ENCODE measurements at places on chromosomes 11 and 22.

DNA sequence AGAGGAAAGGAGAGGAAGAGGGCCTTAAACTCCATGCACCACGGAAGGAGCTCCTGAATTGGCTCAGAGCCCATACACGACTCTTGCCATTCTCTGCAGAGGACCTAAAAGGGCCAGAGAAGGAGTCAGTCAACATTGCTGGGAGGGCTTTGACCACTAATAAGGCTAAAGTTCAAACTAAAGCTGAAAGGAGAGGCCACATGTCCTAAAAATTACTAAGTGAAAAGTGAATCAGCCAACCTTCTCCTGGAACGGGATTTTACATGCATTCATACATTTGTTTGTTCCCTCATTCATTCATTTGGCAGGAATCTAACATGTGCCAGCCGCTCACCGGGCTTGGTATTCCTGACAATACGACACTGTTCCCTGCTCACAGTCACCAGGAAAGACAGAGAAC lies 10.5 kb downstream of the CLMP start:
- DNase-seq = no peak

GRCh38 chr11:128901653-128902514 lies 10.7 kb downstream of the KCNJ5 start:
- DNase-seq = no peak

DNA sequence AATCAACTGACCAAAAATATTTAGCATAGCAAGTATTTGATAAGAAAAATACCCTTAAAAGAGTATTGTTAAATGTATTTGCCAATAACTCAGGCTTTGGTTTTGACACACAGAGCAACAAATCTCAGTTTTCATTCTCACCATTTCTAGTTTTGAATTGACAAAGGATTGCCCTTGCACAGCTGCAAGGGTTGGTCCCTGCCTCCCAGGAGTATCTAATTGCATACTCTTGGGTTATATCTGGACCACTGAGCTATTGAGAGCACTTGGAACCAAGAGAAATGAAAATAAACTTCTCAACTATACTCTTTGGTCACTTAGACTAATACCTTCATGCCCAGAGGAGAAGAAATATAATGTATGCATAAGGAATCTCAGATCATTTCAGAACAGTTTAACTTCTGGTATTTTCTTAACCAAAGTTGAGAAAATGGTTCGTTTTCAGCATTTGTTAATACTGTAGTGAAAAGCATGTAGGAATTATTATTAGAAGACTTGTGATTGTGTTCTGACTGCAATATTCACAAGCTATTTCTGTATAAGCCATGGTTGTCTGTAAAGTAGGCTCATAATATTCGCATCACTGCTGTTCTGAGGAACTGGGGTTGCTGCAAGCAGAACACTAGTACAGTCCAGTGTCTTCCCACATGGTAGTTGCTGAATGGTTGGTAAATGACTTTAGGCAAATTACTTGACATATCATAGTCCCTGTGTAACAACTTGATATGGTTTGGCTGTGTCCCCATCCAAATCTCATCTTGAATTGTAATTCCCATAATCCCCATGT lies 7.9 kb downstream of the C2CD3 start:
- DNase-seq = no peak

DNA sequence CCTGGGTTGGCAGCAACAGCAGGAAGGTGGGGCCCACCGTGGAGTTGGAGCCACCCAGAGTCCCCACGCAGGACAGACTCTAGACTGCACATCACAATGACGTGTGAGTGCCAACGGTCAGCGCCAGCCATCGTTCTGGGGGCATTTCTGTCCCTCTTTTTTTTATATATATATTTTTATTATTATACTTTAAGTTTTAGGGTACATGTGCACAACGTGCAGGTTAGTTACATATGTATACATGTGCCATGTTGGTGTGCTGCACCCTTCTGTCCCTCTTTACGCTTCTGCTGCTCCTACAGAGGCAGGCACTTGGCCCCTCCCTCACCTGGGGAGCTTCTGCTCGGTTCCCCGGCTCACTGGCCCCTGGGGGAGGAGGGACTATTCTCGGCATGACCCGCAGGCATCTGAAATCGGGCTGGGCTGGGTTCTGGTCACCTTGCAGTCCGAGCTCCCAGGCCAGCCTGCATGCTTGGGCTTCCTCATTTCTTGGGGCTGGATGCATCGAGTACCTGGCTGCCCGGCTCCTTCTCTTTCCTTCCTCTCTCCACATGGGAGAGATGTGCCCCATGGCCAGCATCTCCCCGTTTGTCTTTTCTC lies 787.4 kb downstream of the TBC1D22A start:
- DNase-seq = no peak

DNA sequence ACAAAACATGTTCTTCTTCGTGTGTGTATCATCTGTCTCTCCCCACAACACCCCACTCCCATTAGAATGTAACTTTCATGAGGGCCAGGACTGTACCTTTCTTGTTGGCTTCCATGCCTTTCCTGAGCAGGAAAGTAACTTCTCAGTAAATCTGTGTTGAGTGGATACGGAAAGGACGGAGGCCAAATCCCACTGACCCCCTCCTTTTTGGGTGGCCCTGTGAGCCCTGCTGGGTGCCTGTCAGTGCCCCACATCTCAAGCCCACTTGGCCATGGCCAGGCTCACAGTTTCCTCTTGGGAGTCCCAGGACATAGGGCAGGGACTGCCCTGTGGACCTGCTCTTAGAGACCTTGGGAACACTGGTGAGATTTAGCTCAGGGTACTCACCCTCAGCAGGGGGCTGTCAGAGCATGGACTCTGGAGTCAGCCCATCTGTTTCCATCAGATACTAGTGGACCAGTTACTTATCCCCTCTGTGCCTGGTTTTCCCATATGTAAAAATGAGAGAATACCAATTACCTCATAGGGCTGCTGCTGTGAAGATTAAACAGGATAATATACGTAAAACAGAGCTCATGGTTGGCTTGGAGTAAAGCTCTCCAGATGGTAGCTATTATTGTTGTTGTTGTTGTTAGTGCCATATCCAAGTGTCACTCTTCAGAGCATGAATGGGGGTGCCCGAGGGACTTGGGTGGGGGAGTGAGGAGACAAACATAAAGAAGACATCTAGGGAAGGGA lies 1.0 kb upstream of the C11orf96 start:
- no peak for DNase-seq

GRCh38 chr22:20653795-20654342 lies 120.0 kb upstream of the SERPIND1 start:
- no peak for DNase-seq

GRCh38 chr11:134700101-134700640 lies 288.1 kb upstream of the B3GAT1 start:
- no peak for DNase-seq

DNA sequence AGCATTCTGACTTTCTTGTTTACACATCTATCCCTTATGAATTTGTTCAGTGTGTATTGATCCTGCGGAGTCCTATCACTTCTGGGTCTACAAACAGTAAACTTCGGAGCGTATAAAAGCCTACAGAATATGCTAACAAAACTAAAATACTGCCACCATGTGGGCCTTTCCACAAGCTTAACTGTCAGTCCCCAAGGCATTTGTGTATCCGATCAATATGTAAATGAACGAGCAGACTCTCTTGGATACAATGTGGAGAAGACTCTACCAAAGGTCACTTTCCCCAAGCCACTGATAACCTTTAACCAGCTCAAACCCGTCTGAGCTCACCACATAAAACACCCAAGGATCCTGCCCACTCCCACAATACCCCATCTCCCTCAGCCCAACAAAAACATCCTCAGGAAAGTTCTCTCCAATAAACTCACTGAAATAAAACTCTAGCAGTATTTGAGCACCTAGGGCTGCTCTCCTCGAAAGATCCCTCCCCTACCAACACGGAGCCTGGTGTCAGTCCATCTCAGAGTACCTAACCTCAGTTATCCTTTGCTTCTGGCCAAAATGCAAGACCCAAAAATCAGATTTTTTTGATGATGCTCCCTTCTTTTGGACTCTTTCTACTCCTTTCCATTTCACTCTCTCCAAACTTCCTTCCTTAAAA lies 17.8 kb downstream of the ADA2 start:
- DNase-seq = no peak

GRCh38 chr11:36333897-36334296 lies 37.8 kb downstream of the PRR5L start:
- DNase-seq = no peak

- DNase-seq = no peak
These were observed 571.2 kb downstream of the TBC1D22A start for GRCh38 chr22:47333625-47334024.

GRCh38 chr11:88487646-88488045 lies 150.1 kb upstream of the CTSC start:
- no peak for DNase-seq

DNA sequence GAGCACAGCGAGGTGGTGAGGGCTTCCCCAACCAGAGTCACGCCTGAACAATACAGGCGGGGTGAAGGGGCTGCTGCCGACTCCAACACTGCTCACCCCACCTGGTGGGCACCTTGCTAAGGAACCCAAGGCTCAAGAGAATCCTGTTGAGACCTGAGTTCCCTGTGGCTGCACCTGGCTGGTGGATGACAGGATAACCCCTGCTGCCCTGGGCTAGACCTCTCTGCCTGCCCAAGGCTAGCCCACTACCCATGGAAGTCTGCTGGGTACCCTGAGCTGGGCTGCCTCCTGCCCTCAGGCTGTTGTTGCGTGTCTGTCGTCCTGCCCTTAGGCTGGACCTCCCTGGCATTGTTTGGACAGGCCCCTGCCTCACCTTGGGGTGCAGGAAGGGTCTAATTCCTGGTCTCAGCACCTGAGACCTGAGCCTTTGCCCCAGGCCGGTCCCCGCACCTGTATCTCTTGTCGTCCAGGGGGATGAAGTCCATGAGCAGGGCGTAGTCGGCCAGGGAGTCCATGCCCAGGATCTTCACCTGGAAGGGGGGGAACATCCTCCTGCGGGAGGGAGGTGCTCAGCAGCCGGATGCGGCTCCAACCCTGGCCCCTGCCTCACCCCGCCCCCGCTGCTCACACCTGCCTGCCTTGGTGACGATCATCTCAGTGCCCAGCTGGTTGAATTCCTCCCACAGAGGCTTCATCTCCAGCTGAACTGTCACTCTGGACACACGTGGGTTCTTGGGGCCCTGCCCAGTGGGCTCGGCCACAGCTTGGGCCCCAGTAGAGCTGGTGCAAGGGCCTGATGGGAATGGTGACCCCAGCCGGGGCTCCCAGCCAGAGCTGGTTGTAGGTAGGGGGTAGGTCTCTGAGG lies 4.9 kb upstream of the NUDT8 start:
- no peak for DNase-seq

DNA sequence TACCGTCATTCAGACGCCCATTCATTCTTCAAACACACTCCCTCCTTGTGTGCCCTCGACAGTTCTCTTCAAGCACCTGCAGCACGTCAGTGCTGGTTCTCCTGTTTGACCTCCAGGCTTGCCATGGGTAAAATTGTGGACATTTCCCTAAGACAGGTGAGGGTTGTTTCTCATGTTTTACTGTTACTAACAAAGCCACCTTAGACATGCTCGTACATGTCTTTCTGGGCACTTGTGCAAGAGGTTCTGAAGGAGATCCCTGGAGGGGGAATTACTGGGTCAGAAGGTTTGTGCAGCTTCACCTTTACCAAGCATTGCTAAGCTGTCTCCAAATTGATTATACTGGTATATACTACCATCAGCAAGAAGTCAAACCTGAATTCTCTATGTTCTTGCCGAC lies 189.7 kb upstream of the TMEM45B start:
- no peak for DNase-seq

DNA sequence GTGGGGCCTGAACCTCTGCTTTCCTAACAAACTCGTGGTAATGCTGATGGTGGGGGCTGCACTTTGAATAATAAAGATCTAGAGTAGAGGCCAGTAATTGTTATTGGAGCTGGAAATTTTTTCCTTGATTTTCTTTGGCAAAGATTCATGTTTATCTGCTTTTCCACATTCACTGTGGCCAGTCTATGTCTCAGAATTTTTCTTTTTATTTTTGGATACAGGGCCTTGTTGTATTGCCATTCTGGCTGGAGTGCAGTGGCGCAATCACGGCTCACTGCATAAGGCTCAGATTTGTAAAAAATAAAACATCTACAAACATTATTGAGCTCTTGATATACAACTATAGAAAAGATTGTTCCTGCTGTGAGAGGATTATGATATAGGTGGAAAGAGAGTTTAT lies 1.6 kb downstream of the TMEM135 start:
- DNase-seq = no peak

DNA sequence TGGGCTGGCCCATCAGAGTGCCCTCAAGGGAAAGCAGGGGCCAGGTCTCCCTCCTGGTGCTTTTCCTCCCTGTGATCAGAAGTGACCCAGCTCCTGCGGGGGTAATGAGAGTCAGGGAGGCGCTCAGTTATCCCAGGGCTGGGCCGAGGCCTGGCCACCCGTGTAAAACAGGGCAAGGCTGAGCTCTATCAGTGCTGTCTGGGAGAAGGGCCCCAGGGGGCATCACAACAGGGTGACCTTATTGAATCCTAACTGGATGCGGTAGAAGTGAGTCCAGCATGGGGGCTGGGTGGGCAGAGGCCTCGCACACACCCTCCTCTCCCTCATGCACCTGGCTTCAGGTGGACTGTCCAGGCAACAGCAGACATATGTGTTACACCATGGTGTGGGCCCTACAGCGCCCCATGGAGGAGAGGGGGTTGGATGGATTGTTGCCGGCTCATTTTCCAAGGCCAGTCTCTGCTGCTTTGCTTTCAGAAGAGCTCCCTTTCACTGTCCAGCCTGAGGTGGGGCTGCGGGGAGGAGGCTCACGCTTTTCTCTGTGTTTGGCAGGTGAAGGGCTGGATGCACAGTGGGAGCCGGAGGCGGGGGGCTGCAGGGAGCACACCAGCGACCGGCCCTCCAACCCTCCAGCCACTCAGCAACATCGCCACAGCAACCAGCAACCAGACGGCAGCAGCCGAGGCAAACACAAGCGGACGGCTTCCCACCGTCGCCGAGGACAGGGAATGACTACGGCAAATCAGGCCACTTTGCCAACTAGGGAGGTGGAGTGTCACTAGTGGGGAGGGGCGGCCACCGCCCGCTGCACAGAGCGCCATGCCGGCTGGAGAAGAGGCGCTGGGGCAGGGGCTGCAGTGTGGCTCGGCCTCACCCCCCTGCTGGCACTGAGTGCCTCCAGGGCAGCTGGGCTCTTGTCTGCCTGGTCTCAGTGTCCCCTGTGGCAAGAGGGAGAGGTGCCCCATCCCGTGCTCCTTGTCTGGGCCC lies 24.7 kb downstream of the GNAZ start:
- DNase-seq = no peak

DNA sequence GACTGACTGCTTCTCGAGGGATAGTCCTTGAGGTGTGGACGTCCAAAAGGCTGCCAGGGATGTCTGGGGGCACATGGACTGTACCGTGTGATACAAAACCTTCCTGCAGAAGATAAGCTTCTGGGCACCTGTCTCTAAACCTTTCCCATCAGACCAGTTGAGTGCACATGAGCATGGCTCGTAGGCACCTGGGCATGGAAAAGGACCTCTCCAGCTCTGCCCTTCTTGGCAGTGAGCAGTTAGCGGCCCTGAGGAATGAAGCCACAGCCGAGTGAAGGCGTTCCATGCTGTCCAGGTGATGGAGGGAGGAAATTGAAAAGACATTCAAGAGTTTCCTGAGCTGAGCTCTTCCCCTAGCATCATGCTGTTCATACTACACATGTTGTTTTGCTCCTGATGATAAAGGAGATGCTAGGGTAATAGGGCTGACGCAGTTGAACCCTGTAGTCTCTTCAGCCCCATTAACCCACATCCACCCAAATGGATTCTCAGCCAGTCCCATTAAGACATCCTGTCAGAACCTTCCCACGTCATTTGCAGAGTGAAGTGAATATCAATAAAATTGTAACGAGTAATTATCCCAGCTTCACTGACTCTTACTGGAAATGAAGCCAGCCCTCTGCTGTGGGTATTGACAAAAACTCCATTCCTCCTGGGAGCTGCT lies 138.6 kb downstream of the KIRREL3 start:
- DNase-seq = no peak

GRCh38 chr11:16964501-16964900 lies 49.7 kb downstream of the PLEKHA7 start:
- no peak for DNase-seq

GRCh38 chr22:42934338-42934737 lies 77.3 kb upstream of the ARFGAP3 start:
- DNase-seq = no peak
